ENCODE measurements at places on chromosomes 12 and 14.

GRCh38 chr14:21026274-21026987, 1.6 kb upstream of the NDRG2 start:
- DNase-seq, result no peak

- DNase-seq, result no peak
Observed at GRCh38 chr12:125284945-125285685, 219.9 kb downstream of the AACS start.

DNA sequence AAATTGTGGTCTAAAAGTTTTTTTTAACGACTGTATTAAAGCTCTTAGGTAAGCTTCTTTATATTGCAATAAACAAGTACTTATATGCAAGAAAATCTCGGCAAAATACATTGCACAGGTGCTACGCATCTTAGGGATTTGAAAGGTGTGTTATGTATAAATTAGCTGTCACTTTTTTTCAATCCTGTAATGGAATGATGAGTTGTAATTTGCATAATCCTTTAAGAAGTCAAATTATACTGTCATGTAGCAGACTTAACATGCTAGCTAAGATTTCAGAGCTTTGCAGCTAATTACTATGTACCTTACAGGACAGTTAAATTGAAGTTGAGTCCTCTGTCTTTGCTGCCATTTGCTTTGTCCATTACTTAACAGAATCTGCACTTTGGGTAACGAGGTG, 117.5 kb downstream of the NPAS3 start:
- no peak for DNase-seq

DNA sequence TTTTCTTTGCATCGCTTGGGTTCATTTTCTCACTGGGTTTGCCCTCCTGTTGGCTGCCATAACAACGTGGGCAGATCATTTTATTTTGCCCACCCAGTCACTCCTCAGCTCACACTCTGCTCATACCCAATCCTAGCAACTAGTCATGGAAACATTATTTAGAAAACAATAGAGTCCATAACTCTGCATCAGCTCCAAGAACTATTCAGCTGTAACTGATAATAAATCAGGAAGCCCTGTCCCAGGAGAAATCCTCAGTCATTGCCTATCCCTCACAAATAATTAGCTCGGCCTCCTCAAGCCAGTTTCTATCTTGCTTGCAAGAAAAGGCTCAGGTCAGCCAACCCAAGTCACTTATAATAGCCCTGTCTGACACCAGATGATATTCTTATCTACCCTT, 43.2 kb downstream of the RTN1 start:
- DNase-seq, result no peak

DNA sequence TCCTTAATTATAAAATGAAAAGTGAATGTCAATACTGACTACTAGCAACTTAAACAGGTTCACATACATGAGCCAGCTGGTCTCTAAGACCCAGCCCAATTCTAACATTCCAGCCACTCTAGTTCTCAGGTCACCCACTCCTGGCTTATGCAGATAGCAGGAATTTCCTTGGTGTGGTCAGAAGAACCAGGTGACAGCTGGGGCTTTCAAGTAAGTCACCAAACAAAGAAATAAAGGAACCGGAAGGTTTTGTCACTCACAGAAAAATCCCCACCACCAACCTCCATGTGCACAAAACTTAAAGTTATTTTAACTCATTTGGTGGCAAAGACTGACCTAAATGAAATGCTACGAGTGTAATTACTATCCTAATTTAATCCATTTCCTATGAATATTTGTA, 129.6 kb upstream of the CDKN3 start:
- no peak for DNase-seq

DNA sequence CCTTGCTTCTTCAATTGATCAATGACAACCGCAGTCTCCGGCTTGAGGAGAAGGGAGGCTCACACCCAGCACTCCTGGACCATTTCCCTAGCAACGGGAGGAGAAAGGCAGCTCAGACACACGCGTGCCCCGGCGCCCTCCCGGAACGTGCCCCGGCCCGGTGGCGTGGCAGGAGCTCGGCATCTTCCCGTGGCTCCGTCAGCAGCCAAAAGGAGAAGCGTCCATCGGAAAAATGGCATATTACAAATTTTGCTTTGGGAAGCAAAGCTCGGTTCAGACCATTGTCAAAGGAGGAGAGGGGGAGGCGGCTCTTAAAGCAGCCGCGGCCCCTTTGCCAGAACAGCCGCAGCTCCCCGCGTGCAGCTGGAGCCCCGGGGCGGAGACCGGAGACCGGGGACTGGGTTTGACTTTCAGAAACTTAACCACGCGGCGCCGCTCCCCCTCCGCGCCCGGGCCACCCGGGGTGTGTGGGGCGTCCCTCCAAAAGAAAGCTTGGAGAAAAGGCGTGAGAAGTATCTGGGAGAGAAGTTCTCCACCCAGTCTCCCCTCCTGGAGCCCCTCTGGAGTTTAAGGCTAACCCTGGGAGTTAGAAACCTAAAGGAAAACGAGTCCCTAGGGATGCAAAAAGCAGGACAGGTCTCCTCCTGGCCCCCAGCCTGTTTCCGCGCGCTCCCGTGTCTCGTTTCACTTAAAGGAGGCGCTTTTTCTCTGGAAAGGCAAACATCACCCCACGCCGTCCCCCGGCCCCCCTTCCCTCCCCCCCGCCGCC, 545 bp downstream of the PPFIA2 start:
- DNase-seq, result peak; percentile 31

DNA sequence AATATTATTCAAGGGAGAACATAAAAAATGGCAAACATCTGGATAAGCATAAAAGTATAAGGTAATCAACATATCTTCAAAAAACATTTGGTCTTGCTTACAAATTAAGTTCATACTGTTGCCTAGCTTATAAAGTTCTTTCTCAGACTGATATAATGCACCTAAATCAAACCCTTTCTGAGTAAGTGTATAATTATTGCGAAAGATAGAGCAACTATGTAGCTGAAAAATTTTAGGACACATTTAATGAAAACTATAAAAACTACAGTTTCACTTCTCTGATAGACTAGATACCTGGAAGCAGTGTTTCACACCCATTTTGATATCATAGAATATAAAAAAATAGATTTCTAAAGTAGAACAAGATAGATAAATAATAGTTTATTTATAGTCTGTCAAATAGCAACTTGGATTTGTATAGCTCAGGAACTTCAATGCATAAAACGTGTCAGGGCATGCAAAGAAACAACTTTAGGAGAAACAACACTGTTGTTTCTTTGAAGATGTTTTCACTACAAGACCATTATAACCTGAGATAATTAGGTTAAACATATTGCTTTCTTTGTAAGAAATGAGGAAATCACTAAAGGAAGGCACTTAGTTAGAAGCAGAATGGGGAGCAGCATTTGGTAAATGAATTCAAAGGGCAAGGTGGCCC, 7.6 kb downstream of the CLECL1 start:
- DNase-seq, result no peak

DNA sequence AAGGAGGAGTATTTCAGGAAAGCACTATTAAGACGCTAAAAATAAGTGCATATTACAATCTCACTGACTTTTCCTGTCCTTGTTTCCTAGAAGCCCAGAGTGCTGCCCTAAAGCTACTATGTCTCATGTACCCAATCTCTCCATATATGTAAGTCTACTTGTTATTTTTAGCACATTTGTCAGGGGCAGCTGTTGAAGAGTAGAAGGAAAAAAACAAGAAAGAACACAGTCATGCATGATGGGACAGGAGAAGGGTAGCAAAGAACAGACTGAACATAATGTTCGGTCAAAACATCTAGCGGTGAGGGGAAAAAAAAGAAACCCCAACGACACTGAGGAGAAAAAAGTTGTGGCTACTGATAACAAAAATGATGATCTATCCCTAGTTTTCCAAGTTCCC, 14.3 kb downstream of the YBX3 start:
- no peak for DNase-seq

- no peak for DNase-seq
Observed at GRCh38 chr14:49970474-49971147, 77.7 kb downstream of the ARF6 start.

DNA sequence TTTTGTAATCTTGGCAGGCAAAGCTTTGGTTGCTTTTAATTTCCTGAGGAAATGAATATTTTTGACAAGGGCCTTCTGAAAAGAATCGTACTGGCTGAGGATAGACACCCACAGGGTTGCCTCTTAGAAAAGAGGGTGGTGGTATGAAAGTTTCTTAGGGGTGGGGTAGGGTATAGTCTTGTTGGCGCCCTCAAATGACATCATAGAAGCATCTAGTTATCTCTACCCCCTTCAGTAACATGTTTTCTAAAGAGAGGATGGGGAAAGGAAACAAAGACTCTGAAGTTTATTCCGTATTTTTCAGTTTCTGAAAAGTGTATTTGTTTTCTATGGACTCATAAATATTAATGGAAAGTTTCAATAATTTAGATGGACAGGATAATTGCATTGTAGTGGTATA, 13.7 kb downstream of the PRKCH start:
- no peak for DNase-seq

DNA sequence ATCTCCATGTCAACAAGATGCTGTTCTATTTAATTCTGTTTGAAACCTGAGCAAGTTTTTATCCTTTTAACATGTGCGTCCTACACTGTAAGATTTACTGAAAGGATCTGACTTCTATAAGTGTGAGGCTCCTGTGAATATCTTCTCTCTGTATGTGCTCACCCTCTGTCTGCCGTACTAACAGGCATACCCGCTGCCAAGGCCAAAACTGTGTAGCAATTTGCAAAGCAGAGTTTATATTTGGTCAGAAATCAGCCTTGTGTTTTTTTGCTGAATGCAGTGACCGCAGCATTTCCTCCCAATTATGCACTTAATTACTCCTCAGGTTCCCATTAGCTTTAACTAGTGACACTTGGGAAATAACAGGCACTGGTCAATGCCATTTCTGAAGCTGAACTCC, 12.3 kb downstream of the CHST11 start:
- no peak for DNase-seq

DNA sequence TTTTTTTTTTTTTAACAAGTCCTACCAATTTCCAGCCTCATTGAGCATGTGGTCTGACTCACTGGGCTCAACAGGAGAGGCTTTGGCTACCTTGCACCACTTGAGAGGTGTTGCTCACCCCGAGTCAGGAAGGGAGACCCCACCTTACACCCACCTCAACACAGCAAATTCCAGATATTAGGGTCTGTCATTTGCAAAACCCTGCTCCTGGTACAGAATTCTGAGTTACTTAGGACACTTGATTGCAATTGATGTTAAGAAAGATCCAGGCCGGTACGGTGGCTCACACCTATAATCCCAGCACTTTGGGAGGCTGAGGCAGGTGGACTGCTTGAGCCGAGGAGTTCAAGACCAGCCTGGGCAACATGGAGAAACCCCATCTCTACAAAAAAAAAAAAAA, 14.1 kb downstream of the DGLUCY start:
- no peak for DNase-seq

DNA sequence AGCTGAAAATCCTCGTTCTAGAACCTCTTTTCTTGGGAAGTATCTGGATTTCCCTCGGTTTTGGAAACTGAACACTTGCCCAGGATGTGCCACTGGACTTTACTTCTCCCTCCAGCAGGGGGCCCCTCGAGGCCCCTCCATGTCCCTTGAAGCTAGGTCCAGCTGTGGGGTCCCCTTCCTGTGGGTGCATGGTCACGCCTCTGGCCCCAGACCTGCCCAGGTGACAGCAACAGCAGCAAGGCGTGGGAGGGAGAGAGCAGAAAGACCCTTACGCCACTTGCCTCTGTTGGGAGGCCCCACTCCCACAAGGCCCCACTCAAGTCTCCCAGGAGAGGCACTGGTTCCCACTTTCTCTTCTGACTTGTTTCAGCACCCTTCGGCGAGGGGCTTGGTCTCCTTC, 3.1 kb downstream of the SLC25A29 start:
- DNase-seq, result no peak

GRCh38 chr14:63249092-63249491, 44.8 kb downstream of the RHOJ start:
- DNase-seq, result no peak

DNA sequence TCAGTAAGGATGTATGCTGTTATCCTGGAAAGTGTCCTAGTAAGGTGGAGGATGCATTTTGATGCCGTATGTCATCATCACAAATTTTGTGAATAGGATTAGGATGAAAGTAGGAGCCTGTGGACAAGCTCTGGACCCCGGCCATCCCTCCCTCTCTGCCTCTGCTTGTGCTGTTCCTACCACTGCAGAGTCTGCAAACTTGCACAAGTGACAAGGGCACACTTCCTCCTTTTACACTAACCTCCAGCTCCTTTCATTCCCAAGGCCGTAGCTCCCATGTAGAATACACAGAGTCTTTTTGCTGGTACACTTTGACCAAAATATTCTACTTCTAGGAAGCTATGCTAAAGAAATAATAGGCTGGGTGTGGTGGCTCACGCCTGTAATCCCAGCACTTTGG, 13.3 kb upstream of the TMCC3 start:
- DNase-seq, result no peak

GRCh38 chr12:49404956-49405355, 37.7 kb downstream of the SPATS2 start:
- no peak for DNase-seq

DNA sequence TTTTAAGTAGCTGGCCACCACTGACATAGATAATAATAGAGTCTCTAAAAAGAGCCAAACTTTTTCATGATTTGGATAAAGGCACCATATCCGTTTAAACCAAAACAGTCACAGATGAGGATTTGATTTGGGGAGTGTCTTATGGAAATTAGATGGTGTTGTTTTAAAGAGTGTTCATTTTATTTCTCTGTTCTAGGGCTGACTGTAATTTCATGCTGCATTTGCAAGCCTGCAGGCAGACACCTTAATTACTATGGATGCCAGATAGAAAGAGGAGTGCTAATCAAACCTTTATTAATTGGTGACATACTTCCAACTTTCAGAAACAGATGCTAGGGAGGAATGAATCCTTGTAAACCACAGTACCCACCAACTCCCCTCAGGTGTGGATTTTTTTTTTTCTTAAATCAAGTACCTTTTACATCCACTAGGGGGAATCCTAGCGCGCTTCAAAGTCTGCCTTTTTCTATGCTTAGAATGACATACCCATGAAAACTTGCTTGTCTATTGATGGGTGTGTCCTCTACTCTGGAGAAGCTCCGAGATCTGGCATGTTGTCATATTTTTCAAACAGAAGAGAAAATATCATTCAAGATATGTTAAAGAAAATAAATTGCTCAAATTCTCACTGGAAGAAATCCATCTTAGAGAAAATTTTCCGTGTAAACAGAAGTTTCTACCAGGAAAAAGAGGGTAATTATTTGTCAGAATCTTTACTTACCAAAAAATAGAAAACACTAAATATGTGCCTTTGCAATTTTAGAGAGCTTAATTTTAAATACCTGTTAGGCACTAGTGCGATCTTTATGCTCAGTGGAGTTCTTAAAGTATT, 14.2 kb upstream of the PLXNC1 start:
- peak; percentile 34 for DNase-seq

DNA sequence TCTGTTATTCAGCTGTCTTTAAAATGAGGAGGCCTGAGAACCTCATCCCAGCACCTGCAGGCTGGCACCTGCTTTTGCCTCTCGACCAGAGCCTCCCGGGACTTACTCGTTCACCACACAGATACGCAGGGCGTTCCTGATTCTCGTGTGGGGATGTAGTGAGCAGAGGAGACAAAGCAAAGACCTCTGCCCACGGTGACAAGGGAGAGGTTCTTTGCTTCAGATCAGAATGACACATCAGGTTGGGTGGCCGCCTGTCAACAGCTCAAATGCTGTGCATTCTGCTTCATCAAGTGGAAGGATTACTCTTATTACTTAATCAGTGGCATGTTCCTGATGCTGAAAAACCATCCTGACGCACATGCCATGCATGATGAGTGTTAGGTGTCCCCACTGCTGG, 24.4 kb downstream of the DEGS2 start:
- DNase-seq, result no peak

Data from stimulated activated CD8-positive, alpha-beta memory T cell treated with anti-CD3 and anti-CD28 coated beads, Interleukin-4, amount 100 ng/mL, for 48 hours (primary cell).